Stimulated activated CD8-positive, alpha-beta memory T cell treated with anti-CD3 and anti-CD28 coated beads, Interleukin-15, amount 100 ng/mL, for 1 hour (primary cell): ENCODE measurements at places on chromosomes 12 and 14.

- no peak for DNase-seq
Observed at GRCh38 chr12:75205558-75205957, 4.1 kb downstream of the KCNC2 start.

DNA sequence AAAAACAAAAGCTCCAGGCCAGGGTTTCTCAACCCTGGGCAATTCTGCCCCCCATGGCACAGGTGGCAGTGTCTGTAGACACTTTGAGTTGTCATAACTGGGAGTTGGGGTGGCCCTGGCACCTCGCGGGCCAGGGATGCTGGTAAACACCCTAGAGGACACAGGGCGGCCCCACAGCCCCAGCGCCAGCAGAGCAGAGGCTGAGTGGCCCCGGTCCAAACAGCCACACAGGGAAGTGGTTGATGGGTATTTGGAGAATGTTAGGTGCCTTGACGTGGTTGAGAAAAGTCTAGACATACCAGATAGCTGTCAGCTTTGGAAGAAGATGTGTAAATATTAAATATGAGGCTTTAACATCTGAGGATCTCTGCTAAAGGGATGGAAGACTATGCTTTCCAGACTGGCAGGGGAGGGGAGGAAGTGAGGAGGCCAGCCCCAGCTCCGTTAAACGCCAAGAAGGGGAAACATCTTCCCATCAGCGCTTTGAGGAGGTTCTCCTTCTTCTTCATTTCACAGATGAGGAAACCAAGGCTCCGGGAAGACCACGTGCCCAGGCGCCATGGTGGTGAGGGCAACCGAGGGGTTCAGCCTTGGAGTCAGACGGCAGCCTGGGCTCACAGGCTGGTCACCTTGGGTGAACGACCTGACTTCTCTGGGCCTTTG lies 103.7 kb downstream of the SCARB1 start:
- no peak for DNase-seq

DNA sequence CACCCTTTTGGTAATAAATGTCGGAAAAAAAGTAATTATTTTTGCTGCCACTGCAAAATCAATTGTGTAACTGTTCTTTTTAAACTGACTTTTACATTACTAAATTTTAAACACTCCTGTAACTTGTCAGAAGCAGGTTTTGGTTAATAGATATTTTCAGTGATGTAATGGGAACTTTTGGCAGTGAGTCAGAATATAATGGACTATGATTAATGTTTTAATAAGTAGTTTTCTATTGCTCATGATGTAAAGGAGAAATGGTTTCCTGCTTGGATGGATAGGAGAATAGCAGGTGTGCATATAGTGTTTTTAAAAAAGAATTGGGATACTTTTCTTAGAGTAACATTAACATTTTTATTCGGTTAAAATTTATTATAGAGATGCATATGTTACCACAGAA lies 58.8 kb downstream of the TRMT5 start:
- DNase-seq, result no peak

DNA sequence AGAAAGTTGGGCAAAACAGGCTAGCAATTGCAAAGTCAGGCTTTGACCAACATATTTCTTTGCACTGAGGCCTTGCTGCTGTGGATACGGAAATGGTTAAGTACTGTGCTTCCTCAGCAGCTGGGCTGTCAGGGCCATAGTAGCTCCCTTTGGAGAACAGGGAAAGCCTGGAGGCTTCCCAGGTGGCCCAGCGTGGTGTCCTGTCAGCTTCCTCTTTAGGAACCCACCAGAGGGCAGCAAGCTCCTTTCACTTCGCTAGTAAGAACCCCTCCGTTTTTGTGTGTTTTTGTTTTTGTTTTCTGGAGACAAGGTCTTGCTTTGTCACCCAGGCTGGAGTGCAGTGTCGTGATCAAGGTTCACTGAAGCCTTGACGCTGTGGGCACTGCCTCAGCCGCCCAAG lies 1.7 kb upstream of the CFAP251 start:
- no peak for DNase-seq

GRCh38 chr12:79891506-79892162 lies 43.3 kb downstream of the PPP1R12A start:
- DNase-seq, result no peak

DNA sequence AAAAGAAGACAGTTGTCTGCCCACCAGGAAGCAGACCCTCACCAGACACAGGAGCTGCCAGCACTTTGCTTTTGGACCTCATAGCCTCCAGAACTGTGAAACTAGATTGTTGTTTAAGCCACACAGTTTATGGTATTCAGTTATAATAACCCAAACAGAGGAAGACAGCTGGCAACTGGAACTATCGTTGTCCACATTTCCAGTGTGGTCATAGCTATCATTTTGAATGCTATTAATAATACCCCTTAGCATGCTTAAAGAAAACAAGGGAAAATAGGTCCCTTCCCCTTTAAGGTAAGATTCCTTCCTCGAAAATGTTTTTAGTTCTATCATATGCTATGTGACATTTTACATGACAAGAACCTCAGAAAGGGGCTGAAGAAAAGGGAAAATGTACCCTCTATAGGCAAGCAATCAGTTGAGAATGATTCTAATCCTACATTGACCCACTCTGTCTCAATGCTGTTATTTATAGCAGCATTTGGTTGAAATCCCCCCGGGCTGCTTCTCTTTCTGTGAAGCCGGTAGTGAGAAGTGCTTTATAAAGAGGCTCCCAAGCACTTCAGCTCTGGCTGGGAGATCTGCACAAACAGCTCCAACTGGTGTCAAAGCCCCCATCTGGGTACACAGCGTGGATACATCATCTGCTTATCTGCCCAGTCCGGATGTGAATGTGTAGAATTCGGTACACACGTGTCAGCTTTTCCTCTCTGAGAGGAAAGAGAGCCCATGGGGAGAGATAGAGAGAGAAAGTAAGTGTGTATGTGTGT lies 221.2 kb upstream of the FLRT2 start:
- DNase-seq, result no peak

- no peak for DNase-seq
Observed at GRCh38 chr12:116898669-116899068, 12.1 kb upstream of the FBXW8 start.

GRCh38 chr12:20429852-20430251 lies 61.5 kb downstream of the PDE3A start:
- DNase-seq, result no peak

DNA sequence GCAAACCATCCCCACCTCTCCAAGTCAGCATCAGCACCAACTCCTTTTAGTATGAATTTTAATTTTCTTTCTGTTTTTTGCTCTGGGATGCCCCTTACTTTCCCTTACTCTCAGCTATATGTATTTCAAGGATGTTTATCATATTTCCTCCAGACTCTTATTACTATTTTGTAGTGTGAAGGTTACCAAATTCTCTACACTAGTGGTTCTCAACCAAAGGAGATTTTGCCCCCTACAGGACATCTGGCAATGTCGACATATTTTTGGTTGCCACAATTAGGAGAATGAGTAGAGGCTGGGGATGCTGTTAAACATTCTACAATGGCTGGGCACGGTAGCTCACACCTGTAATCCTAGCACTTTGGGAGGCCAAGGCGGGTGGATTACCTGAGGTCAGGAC lies 29.1 kb upstream of the SOS2 start:
- no peak for DNase-seq

- no peak for DNase-seq
Observed at GRCh38 chr14:104469591-104469990, 110.0 kb upstream of the C14orf180 start.

DNA sequence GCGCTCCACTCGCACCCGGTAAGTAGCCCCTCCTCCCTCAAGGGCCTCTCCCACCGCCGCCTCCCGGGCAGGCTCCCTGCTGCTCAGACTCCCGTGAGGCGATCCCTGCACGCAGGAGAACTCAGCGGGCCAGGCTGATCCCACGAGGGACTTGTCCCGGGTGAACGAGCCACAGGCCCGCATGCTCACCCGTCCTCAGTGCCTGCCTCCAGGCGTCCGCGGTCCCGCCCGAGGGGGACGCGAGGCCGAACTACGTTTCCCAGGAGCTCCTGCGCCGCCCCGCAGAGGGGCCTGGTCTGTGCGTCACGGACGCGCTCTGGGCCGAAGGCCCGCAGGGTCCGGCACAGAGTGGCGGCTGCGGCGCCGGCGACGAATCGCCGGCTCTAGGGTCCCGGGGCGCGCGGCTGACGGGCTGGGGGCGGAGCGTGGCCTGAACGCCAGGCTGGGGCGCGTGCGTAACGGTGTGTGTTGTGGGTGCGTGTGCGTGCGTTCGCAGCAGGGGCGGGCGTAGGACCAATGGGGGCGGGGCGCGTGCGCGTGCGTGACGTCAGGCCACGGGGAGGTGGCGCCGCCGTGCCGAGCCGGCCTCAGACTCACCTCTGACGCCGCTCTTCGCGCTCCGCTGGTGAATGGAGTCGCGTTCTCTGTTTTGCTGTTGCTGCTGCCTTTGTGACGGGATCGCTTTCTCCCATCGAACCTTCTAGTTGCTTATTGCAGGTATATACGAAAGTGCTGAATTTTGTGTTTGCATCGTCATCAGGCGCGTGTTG lies at the start of the genes ZNF10 and ZNF891:
ZNF10 (plus strand) TSS at position 590 of the 770 bp plus-strand sequence. CDS start 13,866 bp downstream, outside the sequence.
ZNF891 (minus strand) TSS at position 237 of the 770 bp plus-strand sequence. CDS start 8,356 bp downstream, outside the sequence.
- DNase-seq, result peak; percentile 94

GRCh38 chr12:76636121-76636692 lies 76.6 kb upstream of the OSBPL8 start:
- no peak for DNase-seq

DNA sequence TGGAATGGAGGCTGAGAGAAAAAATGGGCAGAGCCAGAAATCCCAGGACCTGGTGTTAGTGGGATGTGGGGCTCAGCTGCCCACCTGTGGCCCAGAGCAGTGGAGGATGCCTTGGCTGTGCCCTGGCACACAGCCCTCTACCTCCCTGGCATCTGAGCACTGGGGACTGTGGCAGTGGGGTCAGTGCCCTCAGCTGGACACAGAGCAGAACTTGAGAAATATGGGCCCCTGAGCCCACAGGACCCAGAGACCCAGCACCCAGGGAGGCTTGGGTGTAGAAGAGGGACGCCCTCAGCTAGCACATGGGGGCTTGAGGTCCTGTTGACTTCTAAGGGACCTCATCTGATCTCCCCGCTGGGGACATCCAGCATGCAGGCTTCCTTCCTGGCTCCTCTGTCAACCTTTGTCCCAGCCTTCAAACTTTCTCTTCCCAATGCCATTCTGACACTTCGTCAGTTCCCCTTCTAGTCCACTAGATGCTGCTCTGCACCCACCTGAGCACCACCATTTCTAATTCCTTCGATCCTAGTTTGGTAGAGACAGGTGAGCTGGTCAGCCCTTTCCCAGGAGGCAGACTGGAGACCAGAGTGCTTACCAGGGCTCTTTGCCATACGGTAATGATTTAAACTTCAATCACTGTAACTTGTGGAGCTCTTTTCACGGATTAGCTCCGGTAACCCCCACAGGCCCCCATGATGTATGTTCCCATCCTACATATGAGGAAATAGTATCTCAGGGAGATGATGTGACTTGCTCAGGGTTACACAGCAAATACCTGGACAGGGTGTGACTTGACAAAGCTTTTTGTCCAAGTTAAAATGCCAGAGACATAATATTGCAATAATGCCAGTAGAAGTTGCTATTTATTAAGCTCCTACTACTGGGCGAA lies 143.7 kb downstream of the ASCL4 start:
- no peak for DNase-seq

DNA sequence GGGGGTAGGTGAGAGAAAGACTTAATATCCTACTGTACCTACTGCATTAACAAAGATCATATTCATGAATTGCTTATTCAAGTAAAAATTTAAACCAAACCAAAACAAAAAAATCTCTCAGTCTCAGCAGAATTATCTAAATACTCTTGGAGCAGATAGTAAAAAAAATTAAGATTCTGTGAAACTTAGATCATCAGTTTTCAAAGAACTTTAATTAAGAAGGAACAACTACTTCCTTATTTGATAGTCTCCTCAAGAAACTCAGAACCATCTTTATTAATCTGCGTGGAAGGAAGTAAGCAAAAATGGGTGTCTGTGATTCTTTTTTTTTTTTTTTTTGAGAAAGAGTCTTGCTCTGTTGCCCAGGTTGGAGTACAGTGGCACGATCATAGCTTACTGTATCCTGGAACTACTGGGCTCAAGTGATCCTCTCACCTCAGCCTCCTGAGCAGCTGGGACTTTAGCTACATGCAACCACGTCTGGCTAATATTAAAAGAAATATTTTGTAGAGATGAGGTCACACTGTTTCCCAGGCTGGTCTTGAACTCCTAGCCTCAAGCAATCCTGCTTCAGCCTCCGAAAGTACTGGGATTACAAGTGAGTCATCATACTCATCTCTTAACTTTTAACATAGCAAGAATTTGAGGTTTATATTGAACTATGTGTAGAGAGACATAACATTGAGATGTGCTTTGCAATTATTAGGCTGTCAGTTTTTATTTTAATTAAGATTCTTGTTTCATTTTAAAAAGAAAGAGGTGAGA lies 37.4 kb downstream of the GAS2L3 start:
- no peak for DNase-seq

GRCh38 chr12:46770501-46771183 lies 55.2 kb downstream of the SLC38A4 start:
- DNase-seq, result no peak

- no peak for DNase-seq
Observed at GRCh38 chr14:89399594-89400068, 17.4 kb downstream of the FOXN3 start.

DNA sequence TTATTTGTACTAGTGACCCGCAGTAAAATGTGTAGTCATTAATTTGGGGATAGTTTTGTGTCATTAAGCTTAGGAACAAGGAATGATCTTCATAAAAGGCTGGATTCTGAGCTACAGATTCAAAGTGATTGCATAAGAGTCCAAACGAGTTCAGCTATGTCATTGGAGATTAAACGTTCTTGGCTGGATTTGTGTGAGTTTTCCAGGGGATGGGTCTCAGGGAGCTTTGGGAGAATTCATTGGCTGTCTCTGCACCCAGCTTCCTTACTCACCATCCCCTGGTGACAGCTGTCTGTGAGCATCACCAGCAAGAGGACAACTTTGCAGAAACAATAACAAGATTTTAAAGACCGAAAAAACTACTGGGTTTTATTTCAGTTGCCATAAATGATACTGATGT lies 130.4 kb downstream of the DAAM1 start:
- DNase-seq, result no peak

GRCh38 chr12:113889891-113890581 lies 76.1 kb downstream of the RBM19 start:
- no peak for DNase-seq

DNA sequence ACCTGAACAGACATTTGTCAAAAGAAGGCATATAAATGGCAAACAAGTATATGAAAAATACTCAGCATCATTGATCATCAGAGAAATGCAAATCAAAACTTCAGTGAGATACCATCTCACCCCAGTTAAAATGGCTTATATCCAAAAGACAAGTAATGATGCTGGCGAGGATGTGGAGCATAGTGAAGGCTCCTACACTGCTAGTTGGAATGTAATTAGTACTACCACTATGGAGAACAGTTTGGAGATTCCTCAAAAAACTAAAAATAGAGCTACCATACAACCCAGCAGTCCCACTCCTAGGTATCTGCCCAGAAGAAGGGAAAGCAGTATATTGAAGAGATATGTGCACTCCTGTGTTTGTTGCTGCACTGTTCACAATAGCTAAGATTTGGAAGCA lies 146.1 kb downstream of the TGFB3 start:
- no peak for DNase-seq

DNA sequence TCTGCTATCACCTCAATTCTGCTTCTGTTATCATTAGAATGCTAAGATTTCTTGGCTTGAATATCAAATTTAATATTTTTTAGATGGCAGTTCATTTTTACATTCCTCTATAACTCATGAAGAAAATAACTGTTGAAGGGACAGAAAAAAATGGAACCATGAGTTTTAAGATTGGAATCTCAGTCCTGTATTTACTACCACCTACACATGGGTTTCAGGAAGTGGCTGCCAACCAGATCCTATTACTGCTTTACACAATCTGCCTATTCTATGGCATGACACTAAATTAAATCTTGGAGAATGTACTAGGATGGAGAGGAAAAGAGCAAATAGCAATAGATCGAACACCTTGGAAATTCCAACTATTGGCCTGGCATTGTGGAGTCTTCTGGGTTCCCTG lies 140.8 kb downstream of the DUSP6 start:
- DNase-seq, result no peak
